ENCODE measurements at places on chromosomes 2 and 18.

DNA sequence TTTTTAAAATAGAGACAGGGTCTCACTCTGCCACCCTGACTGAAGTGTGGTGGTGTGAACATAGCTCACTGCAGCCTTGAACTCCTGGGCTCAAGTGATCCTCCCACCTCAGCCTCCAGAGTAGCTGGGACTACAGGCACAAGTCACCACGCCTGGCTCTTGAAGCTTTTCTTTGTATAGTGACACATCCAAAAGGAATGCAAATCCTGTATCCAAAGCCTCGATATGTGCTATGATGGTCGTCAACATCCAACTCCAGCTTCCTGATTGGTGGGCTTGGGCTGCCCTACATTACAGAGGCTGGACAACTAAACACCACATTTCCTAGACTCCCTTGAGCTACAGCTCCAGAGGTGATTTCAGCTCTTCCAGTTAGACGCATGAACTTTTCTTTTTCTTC lies 101.7 kb upstream of the PGAP1 start:
- no peak for DNase-seq

- no peak for DNase-seq
These were observed 143.1 kb upstream of the FBXO11 start for GRCh38 chr2:48049371-48049770.

- no peak for DNase-seq
These were observed 22.6 kb downstream of the NYAP2 start for GRCh38 chr2:225422145-225422544.

- DNase-seq: no peak
These were observed 163.1 kb upstream of the RGPD4 start for GRCh38 chr2:107663632-107664031.

DNA sequence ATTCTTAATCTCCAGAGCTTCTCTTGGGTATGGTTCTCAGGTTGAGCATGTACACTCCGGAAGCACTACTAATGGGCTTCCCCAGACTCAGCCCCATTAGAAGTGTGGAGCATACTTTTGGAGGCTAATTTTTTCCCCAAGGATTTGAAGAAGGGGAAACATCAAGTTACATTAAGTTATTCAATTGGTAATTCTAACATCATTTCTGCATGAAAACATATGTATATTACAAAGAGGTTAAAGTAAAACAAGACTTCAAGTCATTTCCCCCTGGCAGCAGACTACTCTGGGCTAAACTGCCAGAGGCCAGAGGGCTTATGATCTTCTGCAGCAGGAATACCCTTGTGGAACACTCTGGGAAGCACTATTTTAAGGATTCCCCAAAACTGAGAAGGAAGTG lies 227.7 kb upstream of the STK17B start:
- no peak for DNase-seq

DNA sequence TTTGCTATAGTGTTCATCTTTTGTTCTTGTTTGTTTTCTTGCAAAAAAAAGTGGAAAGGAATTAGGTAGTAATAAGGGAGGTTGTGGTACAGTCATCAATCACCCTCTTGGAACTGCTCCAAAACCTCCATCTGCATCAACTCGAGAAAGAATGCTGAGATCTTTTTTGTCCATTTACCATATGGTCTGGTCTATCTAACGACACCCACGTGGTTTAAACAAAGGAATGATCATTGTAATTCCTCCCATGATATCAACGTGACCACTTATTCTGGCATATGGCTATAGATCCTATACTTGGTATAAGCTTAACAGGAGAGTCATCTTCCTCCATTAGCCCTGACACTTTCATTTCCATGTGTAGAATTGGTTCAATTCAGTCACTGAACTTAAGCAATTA lies 1025.3 kb upstream of the NXPH2 start:
- no peak for DNase-seq

Data from GM13977 (cell line).